ENCODE measurements at places on chromosomes 2 and 18.

DNA sequence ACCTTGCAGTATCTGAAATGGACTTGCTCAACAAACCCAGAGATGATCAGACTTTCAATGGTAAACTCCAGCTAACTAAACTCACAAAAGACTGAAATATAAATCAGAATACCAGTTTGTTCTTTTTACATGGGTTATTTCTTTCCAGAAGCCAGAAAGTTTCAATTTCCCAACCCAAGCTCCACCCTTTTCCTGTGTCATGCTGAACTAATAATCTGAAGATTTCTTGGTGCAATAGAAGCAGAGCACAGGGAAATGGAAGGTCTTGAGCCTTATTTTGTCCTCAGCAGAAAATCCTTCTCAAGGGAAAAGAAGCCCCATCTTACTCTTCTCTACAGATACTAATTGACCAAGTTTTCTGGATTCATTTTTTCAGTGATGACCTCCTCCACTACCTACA is 93.3 kb upstream of the PAPOLG start:
- no peak for DNase-seq

- DNase-seq, result no peak
These were observed 266.3 kb downstream of the MREG start for GRCh38 chr2:215746887-215747615.

- no peak for DNase-seq
These were observed 719.5 kb downstream of the DPP10 start for GRCh38 chr2:115161771-115162493.

DNA sequence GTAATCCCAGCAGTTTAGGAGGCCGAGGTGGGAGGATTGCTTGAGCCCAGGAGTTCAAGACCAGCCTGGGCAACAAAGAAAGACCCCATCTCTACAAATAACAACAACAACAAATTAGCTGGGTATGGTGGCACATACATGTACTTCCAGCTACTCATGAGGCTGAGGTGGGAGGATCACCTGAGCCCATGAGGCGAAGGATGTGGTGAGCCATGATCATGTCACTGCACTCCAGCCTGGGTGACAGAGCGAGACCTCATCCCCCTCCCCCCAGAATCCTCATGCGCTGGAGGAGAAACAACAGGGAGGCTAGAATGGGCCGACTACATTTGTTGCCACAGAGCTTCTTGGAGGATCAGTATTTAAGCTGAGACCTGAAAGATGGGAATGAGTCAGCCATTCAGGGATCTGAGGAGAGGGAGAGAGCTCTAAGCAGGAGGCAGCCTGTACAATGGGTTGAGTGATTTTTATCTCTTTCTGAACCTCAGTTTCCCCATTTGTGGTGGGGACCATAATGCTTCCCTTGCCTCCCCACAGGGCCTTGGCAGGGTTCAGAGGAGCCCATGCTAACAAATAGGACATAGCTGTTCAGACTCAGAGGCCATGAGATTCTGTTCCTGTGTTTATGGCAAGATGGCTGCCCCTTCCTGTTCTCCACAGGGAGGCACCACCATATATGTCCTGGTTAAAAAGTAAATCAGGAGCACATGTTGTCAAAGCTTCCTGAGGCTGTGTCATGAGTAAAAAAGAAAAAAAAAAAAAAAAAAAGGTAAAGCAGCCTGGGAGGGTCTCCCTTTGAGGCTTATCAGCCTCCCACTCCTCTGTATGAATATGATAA is 131.4 kb upstream of the HAAO start:
- no peak for DNase-seq

- no peak for DNase-seq
These were observed 46.4 kb upstream of the SPP2 start for GRCh38 chr2:234003972-234004617.

GRCh38 chr2:127392133-127392827 is 4.5 kb upstream of the MAP3K2 start:
- no peak for DNase-seq

Data from GM12864 (cell line).